Pulmonary artery endothelial cell (primary cell): ENCODE measurements at places on chromosomes 1 and 21. TPM values are rescaled to one million over a fixed set of nuclear protein-coding genes. Genes with fewer than 3 reads are reported as not detected.

- no peak for DNase-seq
These were observed 24.1 kb upstream of the MYCL start for GRCh38 chr1:39925721-39926342.

DNA sequence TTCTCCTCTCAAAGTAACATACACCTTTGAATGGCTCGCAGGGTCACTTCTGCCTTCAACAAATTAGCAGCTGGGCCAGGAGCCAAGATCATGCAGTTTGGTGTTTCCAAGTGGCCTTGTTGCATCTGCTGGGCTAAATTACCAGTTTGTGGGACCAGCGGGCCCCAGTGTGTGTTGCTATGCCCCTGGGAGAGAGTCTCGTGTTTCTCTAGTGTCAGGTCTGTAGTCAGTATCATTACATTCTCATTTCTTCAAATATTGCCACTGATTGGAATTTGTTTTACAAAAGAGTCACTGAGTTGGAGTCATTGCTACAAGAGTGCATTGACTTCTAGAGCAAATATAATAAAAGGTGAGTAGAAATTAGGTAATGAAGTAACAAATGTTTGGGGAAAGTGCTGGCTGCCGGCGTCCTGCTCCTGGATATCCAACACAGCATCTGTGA lies 35.5 kb downstream of the RHOU start:
- DNase-seq = no peak

GRCh38 chr1:232669981-232670747 lies 40.2 kb upstream of the SIPA1L2 start:
- DNase-seq = no peak

SNX7 gene
- 51.6 and 60.0 TPM in 2 replicates for total RNA-seq

OR2L3 gene
- total RNA-seq = not detected in 2 replicates

TNFSF18 gene
- total RNA-seq = 41.7 and 45.6 TPM in 2 replicates
